ENCODE measurements at places on chromosomes 6 and 20.

- no peak for DNase-seq
These were observed 67.2 kb upstream of the KIF25 start for GRCh38 chr6:167930295-167930694.

DNA sequence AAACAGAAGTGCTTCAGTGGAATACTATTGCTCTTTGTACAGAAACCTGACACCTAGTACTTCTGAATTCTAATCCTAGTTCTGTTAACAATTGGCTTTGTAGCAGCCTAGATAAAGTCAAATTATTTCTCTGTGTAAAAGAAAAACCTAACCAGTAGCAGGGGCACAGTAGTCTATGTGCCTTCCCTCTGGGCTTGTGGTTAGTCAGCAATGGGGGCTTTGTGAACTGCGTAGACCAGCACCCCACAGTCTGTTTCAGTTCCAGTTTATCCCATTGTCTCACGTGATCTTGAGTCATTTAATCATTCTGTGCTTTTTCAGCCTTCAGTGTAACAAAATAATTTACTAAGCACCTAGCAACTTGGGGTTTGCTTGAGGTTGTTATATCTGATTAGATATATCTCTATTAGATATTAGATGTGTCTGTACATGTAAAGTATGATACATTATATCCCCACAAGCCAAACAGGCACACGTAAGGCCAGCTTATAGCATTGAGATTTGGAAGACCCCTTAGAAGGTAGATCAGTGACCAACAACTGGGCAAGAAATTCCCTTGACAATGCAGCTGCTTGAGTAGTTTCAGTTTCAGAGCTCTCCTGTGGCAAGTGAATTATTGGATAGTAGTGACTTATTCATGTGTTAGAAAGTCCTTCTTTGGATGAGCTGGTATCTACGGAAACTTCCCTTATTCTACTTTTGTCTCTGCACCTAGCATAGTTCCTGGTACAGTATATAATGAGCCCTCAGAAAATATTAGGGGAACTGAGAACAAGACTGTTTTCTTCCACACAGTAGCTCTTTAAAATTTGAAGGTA, 27.9 kb upstream of the CCR6 start:
- no peak for DNase-seq

DNA sequence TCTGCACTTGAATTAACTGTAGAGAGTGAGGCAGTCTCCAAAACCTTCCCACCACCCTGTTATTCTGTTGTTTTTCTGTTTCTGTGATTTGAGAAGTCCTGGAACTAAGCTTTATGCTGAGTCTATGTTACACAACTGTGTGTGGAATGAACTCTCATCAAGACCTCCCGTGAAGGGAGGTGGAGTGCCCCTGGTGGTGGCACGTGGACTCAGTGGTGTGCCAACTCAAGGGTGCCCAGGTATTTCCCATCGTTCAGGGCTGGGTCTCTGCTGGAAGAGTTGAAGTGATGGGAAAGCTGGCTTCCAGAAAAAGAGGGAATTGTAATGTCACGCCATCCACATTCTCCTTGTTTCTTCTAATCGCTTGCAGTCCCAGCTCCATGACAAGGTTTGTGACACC, 374.2 kb downstream of the SMOC2 start:
- DNase-seq: no peak

DNA sequence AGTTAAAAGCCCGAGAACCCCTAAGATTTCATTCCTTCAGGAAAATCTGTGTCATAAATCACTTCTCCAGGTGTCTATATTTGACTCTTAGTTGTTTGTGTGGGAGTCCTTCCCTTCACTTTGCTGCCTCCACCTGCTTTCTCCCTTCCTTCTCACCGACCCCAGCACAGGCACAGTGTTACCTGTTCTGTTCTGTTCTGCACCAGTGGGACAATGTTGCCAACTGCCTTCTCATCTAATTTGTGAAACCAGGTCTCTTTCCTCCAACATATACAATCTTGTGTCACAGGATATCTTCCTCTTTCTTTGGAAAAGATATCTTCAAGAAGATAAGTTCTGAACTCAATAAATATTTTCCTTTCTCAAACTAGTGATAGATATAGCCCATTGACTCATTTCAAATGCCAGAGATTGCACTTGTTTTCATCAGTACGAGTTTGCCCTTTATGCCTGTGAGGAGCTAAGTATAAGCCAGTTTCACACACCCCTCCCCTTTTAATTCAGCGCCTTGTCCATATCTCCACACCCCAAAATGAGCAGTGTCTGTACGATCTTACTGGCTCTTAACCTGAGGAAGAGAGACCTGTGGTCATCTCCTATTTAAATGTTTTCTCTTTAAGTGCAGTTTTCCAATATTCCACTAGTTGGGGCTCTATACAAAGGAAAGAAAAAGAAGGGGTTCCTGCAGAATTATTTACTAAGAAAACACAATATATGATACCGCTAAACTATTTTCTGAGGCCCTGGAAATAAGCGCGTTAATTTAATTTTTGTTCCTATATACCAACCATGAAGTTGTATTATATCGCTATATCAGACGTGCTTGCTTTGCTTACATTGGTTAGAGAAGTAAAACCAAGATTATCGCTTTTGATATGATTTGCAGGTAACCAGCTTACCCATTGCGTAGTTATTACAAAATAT, 81.6 kb upstream of the PREP start:
- no peak for DNase-seq

GRCh38 chr6:143061597-143062385, 1.1 kb downstream of the AIG1 start:
- no peak for DNase-seq

- no peak for DNase-seq
These were observed 80.6 kb downstream of the PHF3 start for GRCh38 chr6:63716169-63716568.

DNA sequence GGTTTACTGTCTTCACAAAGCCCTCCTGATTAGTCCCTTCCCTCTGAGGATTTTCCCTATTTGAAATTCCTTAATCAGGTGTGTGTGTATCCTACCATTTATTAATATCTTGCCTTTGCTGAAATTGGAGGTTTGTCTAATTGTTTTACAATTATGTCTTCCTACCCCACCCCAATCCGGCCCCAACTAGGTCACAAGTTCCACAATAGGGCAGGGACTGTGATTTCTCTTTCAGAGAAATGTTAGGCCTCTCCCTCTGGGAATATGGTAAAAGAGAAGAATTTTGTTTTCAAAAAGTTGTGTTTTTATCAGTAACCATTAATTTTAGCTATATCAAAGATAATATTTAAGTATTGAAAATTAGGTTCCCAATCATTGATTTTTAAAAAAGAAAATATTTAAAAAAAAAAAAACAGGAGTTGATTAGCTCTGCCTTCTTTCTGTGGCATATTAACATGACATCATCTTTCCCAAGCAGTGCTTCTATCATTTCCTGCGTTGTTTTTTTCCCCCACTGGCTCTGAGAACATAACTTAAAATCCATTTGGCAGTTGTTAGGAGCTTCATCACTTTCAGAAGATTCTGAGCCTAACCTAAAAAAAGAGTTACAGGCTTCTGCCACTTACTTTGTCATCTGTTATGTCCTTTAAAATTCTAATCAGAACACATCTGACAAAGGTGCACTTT, 36.1 kb downstream of the BLOC1S5 start:
- no peak for DNase-seq

GRCh38 chr6:137783710-137784109, 83.3 kb upstream of the TNFAIP3 start:
- DNase-seq: no peak

DNA sequence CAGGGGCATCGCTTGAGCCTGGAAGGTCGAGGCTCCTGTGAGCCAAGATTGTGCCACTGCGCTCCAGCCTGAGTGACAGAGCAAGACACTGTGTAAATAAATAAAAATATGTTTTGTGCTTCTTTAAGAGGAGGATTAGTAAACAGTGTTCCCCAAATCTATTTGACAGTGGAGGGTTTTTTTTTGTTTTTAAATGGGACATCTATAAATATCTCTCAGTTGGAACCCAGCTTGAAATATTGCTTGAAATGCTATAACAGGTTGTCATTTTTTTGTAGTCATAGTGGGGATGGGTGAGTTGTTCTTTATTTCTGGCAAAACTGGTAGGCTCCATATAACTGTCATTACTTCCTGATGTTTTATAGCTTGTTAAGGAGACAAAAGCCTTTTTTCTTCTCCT, 54.3 kb downstream of the CARMIL1 start:
- DNase-seq: no peak

DNA sequence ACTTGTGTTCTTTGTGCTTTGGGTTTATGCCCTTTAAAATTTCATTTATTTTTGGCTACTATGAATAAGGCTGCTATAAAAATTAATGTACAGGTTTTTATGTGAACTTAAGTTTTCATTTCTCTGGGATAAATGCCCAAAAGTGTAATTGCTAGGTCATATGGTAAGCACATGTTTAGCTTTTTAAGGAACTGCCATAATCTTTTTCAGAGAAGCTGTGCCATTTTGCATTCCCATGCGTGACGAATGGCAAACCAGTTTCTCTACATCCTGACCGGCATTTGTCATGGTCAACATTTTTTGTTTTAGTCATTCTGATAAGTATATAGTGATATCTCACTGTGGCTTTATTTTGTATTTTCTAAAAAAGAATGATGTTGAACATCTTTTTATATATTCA, 236.0 kb upstream of the SGK1 start:
- DNase-seq: no peak

DNA sequence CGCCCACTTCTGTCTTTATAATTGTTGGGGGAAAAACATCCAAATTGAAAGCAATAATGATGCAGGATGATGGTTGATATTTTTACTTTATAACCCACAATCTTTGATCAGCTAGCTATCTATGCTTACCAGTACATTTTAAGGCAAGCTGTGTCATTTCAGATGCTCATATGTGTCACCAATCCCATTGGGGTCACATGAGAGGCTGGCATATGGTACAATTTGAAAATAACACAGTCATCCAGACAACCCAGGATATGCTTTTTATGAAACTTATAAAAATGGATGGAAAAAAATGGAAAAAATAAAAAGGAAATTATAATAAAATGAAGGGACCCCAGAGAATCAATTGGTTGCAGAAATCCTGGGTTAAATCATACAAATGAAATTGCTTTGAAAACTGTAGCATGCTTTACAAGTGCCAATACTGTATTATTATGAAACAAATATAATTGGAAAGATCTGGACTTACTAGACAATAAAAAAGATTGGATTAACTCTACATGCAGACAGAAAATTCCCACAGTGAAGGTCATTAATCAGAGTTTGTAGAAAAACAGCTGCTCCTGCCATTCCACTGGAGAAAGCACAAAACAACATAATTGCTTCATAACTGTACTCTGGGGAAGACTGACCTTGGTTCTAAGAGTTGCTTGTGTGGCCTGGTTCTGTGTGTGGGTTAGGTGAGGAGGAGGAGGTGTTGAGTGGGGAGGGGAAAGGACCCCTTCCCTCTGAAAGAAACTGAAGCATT, 13.3 kb upstream of the PRIM2 start:
- no peak for DNase-seq

- no peak for DNase-seq
These were observed 211.6 kb upstream of the ZNF217 start for GRCh38 chr20:53804920-53805894.

- DNase-seq: no peak
These were observed 10.7 kb downstream of the TUBB start for GRCh38 chr6:30730601-30731435.

GRCh38 chr6:85494547-85495536, 45.0 kb downstream of the NT5E start:
- no peak for DNase-seq

DNA sequence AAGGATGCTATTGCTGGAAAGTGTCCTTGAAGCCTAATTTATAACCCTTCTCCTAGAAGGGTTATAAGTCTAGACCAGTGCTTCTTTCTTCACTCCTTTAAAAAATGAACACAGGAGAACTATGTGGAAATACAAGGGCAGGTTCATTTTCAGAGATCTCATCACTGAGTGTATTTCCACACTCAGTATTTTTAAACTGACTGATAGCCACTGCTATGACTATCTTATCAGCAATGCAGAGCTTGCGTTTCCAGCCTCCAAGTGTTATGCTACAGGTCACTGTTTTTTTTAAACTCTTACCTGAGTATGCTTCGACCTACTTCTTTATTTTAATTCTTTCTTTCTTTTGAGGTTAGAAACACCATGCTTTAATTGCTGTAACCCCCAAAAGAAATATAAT, 319.1 kb downstream of the ARHGAP18 start:
- no peak for DNase-seq

GRCh38 chr6:41736186-41736733, 852 bp upstream of the TFEB start:
- no peak for DNase-seq

GRCh38 chr6:95280686-95281273, 296.6 kb upstream of the MANEA start:
- DNase-seq: no peak

GRCh38 chr6:84718038-84718955, 46.1 kb downstream of the TBX18 start:
- DNase-seq: no peak

DNA sequence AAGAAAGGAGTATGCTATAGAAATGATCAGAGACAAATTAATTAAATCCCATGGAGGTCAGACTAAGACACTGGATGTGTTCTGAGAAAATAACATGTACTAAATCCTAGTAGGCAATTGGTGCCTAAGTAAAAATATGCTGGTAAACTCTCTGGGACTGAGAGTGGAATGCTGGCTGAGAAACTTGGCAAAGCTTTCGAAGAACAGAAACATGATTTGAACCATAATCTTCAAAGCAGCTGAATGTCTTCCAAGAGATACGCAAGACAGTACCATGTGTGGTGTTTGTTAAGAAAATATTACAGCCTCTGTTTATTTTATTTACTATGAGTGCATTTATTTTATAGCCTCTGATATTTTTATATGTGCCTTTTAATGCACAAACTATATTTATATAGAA, 55.2 kb downstream of the EFHC1 start:
- DNase-seq: no peak

- no peak for DNase-seq
These were observed 44.8 kb upstream of the CTAGE9 start for GRCh38 chr6:131755597-131755996.

GRCh38 chr6:136465766-136466303, 84.4 kb downstream of the MAP7 start:
- no peak for DNase-seq

DNA sequence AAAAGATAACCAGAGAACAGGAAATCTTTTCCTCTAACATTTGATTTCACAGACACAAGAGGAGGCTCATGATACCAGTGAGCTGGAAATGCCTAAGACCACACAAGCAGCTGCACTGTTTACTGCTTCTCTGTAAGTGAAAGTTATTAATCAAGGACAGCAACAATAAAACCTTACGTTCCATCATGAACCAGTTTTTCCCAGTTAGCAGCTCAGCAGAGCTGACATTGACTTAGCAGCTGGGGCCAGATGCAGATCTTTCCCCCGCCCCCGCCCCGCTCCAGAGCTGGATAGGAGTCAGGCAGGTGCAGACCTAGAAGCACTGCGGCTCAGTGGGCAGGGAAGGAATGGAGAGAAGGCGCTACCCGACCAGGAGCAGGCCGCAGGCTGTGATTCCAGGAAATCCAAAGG, 275.2 kb downstream of the GMDS start:
- no peak for DNase-seq

GRCh38 chr6:139336488-139336887, 38.0 kb downstream of the CITED2 start:
- no peak for DNase-seq

GRCh38 chr6:128754658-128755256, 128.2 kb upstream of the LAMA2 start:
- DNase-seq: no peak
